ENCODE measurements at places on chromosomes 5 and 9. TPM values are rescaled to one million over a fixed set of nuclear protein-coding genes. Genes with fewer than 3 reads are reported as not detected.

SLC23A1 gene
- total RNA-seq, result 1.8 TPM

DNA sequence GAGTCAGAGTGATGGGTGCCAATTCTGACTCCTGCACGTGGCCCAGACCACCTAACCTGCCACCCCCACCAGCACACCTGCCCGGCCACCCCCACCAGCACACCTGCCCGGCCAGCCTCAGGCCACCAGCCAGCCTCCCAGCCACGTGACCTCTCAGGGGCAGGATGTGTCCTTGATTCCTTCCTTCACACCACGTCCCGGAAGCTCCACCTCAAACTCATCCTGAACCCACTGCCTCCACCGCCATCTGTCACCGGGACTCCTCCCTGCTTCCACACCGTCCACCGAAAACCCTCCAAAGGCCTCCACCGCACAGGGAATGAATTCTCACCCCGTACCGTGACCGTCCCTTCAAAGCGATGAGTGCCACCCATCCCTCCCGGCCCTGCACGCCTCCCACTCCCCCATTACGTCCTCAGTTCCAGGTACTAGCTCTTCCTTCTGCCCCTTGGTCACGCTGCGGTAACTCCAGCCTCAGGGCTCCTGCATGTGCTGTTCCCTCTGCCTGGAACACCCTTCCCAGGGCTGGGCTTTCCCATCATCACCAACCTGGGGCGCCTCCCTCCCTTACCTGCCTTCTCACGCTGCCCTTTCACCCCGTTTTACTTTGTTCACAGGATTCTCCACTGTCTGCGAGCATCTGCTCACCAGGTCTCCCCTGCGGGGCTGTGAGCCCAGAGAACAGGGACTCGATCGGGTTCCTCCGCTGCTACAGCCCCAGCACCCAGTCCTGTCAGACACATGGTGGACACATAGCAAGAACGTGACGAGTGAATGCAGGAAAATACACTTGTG, 82.9 kb downstream of the ADAMTS2 start:
- H3K4me3 ChIP-seq, result no peak overlapping the region
- H3K36me3 ChIP-seq, result no peaks in the 10 kb centered on the region
- DNase-seq, result peak; percentile 6
- no peaks in the 10 kb centered on the region for H3K4me1 ChIP-seq

KCNV2 gene
- total RNA-seq, result not detected

DNA sequence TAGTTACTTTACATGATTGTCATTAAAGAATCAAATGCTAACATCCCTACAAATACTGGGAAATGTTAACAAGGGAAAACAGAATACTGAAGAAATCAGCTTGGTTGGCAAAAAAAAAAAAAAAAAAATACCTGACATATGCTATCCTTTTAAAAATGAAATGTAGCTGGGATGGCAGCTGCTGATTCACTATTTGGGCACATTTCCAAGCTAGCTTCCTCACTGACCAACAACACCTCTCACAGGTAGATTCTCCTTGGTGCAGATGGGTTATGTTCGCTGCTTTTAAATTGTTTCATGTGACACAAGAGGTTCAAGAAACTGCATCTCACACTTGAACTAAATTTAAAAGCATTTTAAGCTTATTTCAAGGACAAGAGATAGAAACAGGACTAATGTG, 6.1 kb upstream of the PRUNE2 start:
- no peaks in the 10 kb centered on the region for H3K4me1 ChIP-seq
- no peak overlapping the region for H3K27ac ChIP-seq
- DNase-seq, result no peak
- H3K36me3 ChIP-seq, result no peaks in the 10 kb centered on the region
- H3K4me3 ChIP-seq, result no peak overlapping the region

- H3K36me3 ChIP-seq, result peaks cover 16% of the 10 kb centered on the region
- no peak overlapping the region for H3K4me3 ChIP-seq
- H3K4me1 ChIP-seq, result no peaks in the 10 kb centered on the region
These were observed 41.0 kb downstream of the FXN start for GRCh38 chr9:69076550-69076949.

PTTG1 gene
- 15.3 TPM for total RNA-seq

DNA sequence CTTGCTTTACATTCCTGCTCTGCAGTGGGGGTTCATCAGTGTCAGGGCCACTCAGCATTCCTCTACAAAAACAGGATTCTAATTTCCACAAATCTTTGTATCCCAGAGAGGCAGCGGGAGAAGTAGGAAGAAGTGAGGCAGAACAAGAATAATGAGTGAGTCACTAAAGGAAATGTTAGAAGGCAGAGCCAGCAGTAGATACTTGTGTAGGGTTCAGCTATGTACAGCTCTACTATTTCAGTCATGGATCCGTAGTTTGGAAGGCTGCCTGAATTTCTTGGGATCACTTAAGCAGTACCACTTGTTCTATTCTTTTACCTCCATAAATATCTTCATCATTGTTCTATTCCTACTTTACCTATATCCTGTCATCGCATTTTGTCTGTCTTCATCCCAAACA, 246.3 kb upstream of the TLE4 start:
- H3K4me1 ChIP-seq, result no peaks in the 10 kb centered on the region
- no peaks in the 10 kb centered on the region for H3K36me3 ChIP-seq
- no peak overlapping the region for H3K27ac ChIP-seq

GRCh38 chr9:127248241-127248640, 16.3 kb upstream of the GARNL3 start:
- H3K4me3 ChIP-seq, result no peak overlapping the region
- no peaks in the 10 kb centered on the region for H3K27me3 ChIP-seq
- no peak overlapping the region for H3K27ac ChIP-seq
- peaks cover 3% of the 10 kb centered on the region for H3K36me3 ChIP-seq
- DNase-seq, result no peak

DNA sequence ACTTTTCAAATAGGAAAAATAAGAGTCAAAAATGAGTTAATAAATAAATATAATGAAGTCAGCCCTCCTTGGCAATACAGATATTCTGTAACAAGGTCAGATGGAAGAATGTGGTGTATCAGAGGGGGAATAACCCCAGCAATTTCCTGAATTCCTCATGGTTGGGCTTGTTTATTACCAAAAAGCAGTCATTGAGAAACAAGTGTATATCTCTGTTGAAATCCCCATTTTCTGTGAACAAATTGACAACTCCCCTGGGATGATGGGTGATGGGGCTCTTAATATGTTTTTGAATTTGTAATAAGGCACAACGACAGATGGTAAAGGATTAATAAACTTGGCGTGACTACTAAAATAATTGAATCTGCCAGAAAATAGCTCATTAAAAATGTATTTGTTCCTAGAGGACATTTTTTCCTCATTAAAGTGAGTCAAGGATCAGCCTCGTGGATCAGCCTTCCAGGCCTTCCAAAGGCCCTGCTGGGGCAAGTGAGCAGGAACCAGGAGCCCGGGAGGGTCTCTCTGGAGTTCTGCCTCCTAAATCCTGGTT, 34.2 kb downstream of the THBS4 start:
- peaks cover 17% of the 10 kb centered on the region for H3K4me1 ChIP-seq
- no peaks in the 10 kb centered on the region for H3K36me3 ChIP-seq
- H3K4me3 ChIP-seq, result no peak overlapping the region
- H3K27me3 ChIP-seq, result peaks cover 2% of the 10 kb centered on the region
- H3K27ac ChIP-seq, result no peak overlapping the region

- H3K4me3 ChIP-seq, result no peak overlapping the region
- no peak overlapping the region for H3K27ac ChIP-seq
- peaks cover 6% of the 10 kb centered on the region for H3K4me1 ChIP-seq
- H3K36me3 ChIP-seq, result no peaks in the 10 kb centered on the region
These were observed 47.7 kb upstream of the TTC39B start for GRCh38 chr9:15354713-15355112.

GRCh38 chr5:77292026-77292757, 81.7 kb downstream of the PDE8B start:
- no peaks in the 10 kb centered on the region for H3K36me3 ChIP-seq
- no peak for DNase-seq
- peaks cover 28% of the 10 kb centered on the region for H3K4me1 ChIP-seq
- H3K4me3 ChIP-seq, result no peak overlapping the region

DNA sequence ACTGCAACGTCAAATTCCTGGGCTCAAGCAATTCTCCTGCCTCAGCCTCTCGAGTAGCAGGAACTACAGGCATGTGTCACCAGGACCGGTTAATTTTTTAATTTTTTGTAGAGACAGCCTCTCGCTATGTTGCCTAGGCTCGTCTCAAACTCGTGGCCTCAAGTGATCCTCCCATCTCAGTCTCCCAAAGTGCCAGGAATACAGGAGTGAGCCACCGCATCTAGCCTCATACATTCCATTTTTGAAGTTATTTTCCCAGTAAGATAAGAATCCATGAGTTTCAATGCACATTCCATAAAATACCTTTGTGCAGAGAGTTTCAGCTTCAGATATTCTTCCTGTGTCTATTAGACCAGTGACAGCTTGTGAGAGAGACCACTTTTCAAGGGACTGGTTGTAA, 70.4 kb downstream of the SKIC3 start:
- no peak overlapping the region for H3K4me3 ChIP-seq
- H3K27ac ChIP-seq, result no peak overlapping the region
- no peaks in the 10 kb centered on the region for H3K4me1 ChIP-seq
- no peak for DNase-seq
- no peaks in the 10 kb centered on the region for H3K27me3 ChIP-seq

DNA sequence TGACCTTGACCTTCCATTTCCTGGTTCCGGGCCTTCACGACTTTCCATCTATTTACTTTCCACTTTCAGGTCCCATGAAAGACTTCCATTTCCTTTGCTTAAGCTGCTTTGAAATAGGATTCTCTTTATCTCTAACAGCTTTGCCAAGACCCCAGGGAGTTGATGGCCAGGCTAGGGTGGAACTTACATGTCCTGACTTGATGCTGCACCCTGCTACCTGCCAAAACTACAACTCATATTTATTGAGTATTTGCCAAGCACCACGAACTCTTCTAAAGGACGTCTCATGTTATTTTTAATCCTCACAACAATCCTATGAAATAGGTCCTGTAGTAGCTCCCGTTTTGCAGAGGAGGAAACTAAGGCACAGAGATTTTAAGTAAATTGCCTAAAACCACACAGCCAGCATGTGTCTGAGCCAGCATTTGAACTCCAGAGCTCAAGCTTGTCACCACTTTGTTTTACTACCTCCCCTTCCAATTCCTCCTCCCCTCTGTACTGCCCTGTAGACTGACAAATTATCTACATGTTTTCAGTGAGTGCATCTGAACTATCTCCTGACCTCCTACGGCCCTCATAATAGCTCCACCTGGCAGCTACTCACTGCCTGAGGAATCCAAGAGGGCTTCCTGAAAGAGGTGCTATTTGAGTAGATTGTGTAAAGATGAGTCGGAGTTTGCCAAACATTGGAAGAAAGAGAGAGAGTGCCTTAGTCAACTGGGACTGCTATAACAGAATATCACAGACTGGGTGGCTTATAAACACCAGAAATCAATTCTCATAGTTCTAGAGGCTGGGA, 38.4 kb upstream of the SMIM23 start:
- no peak for DNase-seq
- H3K27ac ChIP-seq, result no peak overlapping the region
- peaks cover 12% of the 10 kb centered on the region for H3K4me1 ChIP-seq

- no peak overlapping the region for H3K27ac ChIP-seq
- peaks cover 2% of the 10 kb centered on the region for H3K4me1 ChIP-seq
- DNase-seq, result no peak
- H3K36me3 ChIP-seq, result no peaks in the 10 kb centered on the region
These were observed 100.9 kb upstream of the IL6ST start for GRCh38 chr5:56095579-56096102.

GRCh38 chr9:121622387-121623203, 28.8 kb upstream of the DAB2IP start:
- no peak for DNase-seq
- no peak overlapping the region for H3K4me3 ChIP-seq
- H3K4me1 ChIP-seq, result no peaks in the 10 kb centered on the region
- peaks cover 2% of the 10 kb centered on the region for H3K27me3 ChIP-seq
- no peaks in the 10 kb centered on the region for H3K36me3 ChIP-seq

GRCh38 chr5:34930462-34930844, 1.1 kb downstream of the DNAJC21 start:
- H3K36me3 ChIP-seq, result peaks cover 32% of the 10 kb centered on the region
- peak overlapping the region; percentile 93 for H3K27ac ChIP-seq
- H3K4me3 ChIP-seq, result peak overlapping the region; percentile 97
- no peaks in the 10 kb centered on the region for H3K27me3 ChIP-seq

AIF1L gene
- not detected for total RNA-seq

DNA sequence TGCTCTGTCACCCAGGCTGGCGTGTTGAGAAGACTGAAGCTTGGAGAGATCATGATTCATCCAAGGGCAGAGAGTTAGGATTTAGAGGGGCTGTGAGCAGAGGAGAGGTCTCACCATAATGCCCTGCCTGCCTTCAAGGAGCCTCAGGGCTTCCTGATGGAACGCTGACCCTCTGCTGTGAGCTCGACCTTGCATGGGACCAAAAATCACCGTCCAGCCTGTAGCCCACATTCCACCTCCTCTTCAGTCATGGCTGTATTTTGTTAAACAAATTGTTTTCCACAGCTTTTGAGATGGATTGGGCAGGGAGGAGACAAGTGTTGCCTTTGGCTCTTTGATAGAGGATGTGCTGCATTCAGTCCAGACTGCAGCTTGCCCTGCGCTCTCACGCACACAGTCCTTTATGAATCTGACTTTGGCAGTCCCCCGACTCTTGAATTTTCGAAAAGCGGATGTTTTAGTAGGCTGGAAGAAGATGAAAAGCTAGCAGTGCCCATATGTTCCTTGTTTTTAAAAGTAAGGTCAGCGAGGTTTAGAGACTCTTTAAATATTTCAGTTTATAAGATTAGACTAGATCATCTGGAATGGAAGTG, 79.5 kb downstream of the MVB12B start:
- H3K4me1 ChIP-seq, result peaks cover 12% of the 10 kb centered on the region
- no peak for DNase-seq
- no peak overlapping the region for H3K27ac ChIP-seq
- no peaks in the 10 kb centered on the region for H3K36me3 ChIP-seq
- H3K27me3 ChIP-seq, result no peaks in the 10 kb centered on the region

UHRF2 gene
- 114 TPM for total RNA-seq

DNA sequence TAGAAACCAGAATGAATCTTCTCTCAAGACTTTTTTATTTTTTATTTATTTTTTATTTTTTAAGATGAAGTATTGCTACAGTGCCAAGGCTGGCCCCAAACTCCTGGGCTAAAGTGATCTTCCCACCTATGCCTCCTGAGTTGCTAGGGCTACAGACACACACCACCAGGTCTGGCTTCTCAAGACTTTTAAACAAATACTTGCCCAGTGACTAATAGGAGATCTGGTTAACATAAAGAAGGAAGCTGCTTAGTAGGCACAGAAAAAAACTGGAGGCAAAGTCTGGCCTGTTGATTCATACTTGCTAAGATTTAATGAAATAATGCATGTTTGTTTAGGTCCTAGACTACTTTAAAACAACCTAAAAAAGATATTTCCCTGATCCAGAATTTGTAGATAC, 43.8 kb downstream of the SLC38A9 start:
- H3K27me3 ChIP-seq, result no peaks in the 10 kb centered on the region
- peaks cover 8% of the 10 kb centered on the region for H3K4me1 ChIP-seq
- no peak for DNase-seq
- no peak overlapping the region for H3K27ac ChIP-seq
- H3K36me3 ChIP-seq, result peaks cover 31% of the 10 kb centered on the region

DNA sequence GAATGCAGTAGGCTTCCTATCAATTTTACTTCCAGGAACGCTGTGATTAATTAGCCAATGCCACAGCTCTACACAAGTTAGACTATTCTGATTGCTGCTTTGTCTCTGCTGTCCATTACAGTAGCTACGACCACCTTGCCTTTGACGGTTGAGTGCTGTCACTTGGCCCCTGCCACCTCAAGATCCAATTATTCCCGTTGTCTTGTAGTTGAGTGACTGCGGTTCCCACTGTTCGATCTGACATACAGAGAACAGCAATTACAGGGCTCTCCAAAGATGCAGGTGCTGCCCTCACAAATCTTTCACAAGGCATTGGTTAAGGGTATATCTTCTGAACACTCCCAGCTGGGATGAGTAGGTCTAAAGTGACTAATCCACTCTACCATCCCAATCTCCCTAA, 393.4 kb upstream of the KIF2A start:
- H3K4me3 ChIP-seq, result no peak overlapping the region
- no peak for DNase-seq
- H3K36me3 ChIP-seq, result no peaks in the 10 kb centered on the region
- H3K27ac ChIP-seq, result no peak overlapping the region

Data from activated B cell treated with CpG ODN at 0.5 μM for 24 hours (primary cell).